IPS DF 6.9 (cell line): ENCODE measurements at places on chromosomes 12 and 14.
A peak's percentile ranks its signal among the peaks of the same experiment; 100 is the strongest.

- DNase-seq = no peak
Measured at GRCh38 chr14:97369901-97370300, 572.7 kb downstream of the VRK1 start.

DNA sequence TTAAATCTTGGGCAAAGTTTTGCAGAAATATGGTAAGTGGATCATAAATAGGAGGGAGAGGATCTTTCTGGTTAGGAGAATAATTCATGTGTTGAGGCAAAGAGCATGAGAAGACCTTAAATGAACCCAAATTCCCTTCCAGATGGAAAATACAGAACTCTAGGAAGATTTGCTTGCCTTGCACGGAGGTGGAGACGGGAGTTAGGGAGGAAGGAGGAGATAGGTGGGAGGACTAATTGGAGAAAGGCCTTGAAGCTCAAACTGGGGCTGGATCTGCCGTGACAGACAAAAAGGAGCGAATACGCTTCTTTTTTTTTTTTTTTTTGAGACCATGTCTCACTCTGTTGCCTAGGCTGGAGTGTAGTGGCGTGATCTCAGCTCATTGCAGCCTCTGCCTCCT lies 5.9 kb downstream of the GPRC5A start:
- no peak for DNase-seq

- peak; percentile 66 for DNase-seq
Measured at GRCh38 chr12:107402041-107403022, 283.3 kb upstream of the PWP1 start.

DNA sequence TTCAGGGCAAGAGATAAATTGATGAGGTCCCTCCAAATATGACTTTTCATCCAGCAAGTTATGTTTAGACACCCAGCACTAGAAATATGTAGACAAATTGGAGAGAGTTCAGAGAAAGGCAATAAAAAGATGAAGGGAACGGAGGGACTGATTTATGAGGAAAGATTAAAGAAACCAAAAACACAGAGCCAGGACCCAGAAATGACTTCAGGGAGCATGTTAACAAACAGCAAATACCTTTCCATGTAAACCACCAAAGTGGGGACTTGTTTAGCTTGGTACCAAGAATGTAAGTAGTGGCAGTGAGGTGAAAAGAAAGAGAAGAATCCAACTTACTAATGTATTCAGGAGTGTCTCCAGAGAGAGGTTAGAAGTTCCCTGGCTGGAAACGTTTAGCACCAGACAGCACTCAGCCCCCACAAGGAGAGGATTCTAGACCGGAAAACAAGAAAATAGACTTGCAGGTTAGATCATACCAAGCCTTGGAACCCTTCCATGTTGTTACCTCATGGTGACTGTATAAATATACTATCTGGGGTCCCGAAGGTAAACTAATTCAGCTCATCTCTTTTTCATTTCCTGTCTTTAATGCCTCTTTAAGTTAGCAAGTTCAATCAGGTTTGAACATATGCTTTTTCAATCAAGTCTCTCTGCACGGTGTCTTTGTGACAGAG lies 79.2 kb downstream of the TBC1D30 start:
- no peak for DNase-seq

DNA sequence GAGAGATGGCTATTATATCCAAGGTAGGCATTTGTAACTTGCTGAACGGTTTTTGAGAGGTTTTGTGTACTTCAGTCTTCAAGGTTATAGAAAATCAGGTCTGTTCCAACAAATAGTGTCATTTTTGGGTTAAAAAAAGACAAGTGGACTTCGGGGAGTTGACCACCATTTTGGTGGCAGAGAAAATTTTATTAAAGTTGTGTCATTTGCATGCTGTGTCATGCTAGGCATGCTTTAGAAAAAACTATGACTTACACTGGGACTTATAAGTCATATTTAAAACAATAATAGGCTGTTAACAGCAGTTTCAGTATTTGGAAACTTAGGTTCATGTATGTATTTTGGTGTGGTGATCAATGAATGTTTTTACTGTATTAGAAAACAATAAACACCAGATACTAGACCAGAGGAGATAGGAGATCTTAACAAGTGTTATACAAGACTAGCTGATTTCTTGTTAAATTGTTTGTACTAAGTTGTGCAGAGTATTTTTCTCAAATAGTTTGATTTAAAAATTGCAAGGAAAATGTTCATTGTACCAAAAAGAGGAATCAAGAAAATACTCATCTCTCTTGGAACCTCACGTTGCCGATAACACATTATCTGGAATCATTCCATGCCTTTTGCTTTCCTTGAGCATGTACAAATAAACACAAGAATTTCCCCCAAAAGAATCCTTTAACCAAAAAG lies 1.4 kb downstream of the RAN start:
- no peak for DNase-seq

DNA sequence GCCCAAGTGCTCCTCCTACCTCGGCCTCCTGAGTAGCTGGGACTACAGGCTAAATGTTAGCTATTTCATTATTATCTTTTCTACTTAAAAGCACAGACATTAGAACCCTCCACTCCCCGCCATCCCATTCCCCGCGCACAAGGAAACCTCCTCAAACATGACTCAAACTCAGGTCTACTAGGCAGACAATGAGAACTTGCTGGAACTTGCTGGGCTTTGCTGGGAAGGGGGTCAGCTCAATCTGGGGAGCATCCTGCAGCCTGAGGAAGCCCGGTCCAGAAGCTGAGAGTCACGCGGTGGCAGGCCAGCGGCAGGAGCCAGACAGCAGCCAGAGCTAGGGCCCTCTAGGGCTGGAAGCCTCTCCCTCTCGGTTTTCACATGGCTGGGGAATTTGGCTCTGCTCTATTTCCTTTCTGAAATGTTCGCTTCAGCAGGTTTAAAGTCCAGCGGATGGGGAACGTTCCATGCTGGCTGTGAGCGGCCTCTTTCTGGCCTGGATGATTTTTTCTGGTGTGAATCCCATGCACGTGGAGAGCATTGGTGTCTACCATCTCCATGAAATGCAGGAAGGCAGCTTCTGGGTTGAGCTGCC lies 68.5 kb downstream of the SLC6A12 start:
- no peak for DNase-seq
